Esophagus muscularis mucosa (tissue), 4 donors: ENCODE measurements at places on chromosomes 13 and 19. TPM values are rescaled to one million over a fixed set of nuclear protein-coding genes. Genes with fewer than 3 reads are reported as not detected.

DNA sequence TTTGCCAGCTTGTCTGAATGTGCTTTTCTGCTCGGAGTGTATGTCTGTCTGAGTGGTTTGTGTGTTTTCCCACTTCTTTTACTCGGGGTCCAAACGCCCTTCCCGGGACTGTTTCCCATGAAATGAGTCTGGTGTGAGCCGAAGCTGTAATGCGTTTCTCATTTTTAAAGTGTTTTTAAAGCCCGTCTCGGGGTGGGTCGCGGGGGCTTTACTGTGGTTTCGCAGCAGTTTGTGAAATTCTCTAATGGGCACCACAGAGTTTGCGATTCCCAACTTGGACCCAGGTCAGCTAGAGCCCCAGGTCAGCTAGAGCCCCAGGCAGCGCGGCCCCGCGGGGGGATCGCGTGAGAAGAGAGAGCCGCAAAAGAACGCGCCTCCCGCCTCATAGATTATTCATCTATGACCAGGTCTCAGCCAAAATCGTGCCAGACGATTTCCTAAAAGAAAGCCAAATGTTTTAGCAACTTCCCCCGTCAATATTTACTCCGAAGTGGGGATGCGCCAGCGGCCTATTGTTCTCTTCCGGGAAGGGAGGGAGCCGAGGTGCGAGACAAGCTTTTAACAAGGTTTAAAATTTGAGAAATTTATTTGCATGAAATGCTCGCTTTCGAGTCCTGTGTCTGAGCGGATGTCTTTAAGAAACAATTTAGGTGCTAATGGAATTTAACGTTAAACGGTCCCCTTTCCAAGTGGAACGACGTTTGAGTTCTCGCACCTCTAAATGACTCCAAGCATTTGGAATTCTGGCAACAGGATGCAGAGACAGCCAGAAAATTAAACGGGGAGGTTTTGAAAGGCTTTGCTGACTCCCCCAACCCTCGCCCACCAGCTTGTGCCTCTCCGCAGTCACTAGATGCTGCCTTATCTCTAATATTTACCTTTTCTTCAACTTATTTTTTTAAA lies 2.2 kb downstream of the ZIC2 start:
- DNase-seq = peak; percentile 85

DNA sequence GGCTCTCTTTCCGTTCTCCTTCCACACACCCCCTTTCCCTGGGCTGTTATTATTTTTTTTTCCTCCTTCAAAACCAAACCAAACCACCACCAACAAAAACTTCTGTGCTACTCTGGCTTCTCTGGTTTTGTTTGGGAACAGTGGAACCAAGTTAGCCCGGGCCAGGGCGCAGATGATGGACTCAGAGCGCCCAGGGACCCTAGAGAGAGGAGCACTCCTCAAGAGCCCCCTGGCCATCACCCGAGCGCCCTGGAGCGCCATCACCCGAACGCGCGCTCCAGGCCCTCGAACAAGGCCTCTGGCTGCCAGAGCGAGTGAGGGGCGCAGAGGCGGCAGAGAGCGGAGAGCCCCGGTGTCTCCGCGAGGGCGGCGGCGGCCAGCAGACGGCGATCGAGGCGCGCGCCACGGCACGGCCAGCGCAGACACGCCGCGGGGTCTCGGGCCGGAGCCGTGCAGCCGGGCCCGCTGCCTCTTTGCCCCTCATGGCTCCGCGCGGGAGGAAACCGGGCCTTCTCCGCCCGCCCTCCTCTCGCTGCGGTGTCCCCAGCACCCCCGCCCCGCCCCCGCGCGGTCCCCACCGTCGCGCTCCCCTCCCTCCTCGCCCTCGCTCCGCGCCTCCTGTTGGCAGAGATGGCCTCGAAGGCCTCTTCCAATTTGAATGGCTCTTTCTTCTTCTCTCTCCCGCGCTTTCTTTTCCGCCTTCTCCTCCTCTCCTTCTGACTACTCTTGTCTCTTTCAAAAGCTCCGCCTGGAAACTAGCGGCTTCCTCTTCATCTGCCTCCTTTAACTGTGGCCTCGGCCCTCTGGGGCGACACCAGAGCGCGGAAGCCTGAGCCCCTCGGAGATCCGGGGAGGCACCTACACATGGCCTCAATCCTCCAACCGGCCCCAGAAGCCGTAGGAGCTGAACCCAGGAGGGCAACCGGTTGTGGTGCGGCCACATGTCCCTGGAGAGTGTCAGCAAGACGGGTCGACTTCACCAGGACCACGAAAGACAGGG lies 4.1 kb upstream of the SOX1 start:
- no peak for DNase-seq

DNA sequence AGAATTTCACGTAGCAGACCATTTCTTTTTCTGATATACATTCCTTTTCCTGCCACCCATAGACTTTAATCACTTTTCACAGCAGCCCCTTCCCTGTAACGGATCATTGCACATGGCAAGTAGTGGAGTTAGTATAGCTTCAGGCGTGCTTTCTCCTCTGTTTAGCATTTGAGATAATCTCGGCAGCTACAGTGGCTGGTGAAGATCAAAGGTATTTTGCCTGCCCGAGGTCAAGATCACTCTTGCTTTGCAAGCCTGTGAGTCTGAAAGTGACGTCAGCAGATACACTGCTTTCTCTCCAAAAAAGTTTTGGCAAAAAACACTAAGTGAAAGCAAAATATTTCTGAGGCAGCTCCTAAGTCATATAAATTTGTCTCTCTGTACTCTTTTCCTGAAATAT lies 260.0 kb downstream of the NDFIP2 start:
- no peak for DNase-seq

GRCh38 chr13:67408798-67409197 lies 178.7 kb upstream of the PCDH9 start:
- no peak for DNase-seq

DNA sequence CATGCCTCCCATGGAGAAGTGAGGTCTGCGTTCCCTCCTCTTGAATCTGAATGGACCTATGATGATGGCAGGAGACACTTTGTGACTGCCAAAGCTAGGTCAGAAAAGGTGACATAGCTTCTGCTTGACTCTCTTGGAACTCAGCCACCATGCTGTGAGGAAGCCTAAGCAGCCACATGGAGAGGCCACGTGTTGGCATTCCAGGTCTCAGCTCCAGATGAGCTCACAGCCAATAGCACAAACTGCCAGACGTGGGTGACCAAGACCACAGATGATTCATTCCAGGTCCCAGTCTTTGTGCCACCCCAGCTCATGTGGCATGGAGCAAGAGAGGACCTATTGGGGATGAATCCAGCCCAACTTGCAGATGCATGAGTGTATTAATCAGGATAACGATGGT lies 8.7 kb upstream of the GGACT start:
- no peak for DNase-seq

- DNase-seq = no peak
These were observed 244.2 kb upstream of the ZNF507 start for GRCh38 chr19:32101206-32101605.

GRCh38 chr19:29104605-29105241 lies 108.2 kb downstream of the UQCRFS1 start:
- DNase-seq = no peak

GRCh38 chr13:62524498-62524897 lies 1108.8 kb upstream of the PCDH20 start:
- DNase-seq = no peak

- no peak for DNase-seq
These were observed at the start of gene DCLK1 for GRCh38 chr13:36131222-36131930. Gene DCLK1, minus strand, starts transcription at chr13:36131382.

DNA sequence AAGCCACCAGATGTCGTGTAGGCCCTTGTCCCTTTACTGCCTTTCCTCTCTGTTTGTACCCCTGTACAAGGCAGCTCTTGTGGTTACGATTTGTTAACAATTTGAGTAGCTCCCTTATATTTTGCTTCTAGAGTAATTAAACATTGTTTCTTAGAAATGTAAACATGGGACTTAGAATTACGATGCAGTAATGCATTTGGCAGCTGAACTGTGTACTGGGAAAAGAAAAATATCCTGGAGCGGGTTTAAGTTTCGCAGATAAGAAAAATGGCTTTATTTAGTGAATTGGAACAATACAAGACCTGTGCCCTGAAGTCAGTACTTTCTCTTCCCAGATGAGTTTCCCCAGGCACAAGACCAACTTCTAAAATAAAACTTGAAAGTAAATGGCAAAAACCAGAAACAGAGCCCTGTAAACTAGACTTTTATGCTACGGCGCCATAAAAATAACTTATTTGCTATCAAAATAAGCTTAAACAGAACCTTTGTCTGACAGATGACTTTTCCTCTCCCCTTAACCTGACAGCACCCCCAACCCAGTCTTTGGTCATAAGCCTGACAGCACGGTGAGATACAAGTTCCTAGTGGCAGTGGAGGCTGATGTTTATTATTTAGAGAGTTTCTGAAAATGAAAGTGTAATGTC lies 63.0 kb downstream of the LRCH1 start:
- DNase-seq = no peak

- no peak for DNase-seq
These were observed 6.0 kb upstream of the SULT2A1 start for GRCh38 chr19:47891923-47892666.

GRCh38 chr13:81639984-81640582 lies 1299.2 kb upstream of the SPRY2 start:
- no peak for DNase-seq

DNA sequence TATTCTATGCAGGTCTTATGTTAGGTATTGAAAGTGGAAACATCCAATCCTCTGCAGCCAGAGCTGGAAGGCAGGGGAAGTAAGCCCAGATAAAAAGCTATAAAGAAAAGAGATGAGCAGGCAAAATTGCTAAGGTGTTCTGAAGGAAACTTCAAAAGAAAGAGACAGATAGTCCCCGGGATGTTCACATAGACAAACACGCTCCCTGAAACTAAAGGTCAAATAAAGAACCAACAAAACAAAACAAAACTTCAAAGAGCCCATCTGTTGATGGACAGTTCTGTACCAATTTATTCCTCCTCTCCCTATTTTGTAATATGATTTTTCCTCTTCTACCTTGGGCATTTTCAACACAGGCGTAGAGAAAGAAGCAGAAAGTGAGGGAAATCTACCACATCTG lies 11.3 kb upstream of the NDFIP2 start:
- DNase-seq = no peak

DNA sequence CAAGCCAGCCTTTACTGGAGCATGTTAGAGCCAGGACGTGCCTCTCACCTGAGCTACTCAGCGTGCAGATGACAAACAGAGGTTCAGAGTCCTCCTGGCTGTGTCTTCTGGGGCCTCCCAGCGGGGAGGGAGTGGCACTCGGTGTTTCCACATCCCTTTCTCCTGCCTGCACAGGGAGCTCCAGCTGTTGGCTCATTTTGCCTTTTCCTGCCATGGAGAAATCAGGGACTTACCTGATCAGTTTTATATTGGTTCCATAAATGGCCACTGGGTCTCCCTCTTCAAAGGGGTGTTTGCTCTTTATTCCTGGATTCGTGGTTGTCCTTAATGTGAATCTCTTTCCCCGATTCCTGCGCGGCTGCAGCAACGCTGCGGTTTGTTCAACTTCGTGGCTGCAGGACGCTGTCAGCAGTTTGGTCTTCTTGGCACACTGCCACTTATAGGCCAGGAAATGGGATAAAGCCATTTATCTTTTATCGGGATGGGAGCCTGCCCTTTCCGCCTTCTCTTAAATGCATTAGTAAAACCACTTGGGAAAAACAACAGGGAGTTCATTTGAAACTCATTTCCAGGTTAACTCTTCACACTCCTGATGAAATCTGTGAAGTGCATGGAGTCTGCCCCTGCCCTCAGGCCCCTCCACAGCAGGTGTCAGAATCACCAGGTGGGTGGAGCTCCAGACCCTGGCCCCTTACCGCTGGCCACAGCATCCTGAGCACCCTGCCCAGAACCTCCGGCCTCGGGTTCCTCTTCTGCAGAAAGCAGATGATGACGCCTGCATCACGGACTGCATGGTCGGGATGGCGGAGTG lies 39.8 kb upstream of the MCF2L start:
- DNase-seq = no peak

DNA sequence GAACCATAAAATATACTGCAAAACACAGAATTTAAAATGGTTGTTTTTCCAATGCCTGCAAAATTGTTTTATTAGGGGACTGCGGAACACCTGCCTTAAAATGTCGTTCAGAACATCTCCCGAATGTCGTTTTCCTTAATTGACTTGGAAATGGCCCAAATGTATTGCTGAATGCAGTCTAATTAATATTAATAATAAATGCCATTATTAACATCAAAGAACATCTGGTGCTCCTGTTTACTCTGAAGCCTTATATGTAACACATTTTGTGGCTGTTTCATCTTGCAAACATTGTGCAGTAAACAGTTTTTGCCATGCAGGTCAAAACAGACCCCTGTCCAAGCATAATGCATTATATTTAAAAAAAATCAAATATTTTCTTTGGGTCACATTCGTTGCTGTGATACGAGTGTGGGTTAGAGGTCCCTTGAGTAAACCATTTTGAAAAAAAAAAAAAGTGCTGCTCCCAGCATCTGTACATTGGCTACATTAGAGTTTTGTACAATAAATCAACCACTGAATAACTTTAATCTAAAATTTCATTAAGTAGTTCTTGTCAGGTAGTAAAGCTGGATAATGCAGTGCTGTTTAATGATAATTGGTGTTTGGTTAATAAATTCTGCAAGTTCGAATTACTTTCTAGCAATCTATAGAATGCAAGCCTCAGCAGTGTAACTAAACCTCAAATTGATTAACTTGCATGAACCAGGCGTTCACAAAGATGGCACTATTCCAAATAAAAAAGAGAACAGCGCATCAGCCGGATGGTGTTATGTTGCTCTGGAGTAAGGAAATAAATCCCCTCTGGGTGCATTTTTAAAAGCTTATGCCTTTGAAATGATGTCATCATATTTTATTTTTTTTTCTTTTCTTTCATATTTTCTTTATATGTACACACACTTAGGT lies 140.2 kb downstream of the ZNF536 start:
- DNase-seq = no peak

- DNase-seq = no peak
These were observed 91.3 kb downstream of the SPRY2 start for GRCh38 chr13:80249516-80250212.

DNA sequence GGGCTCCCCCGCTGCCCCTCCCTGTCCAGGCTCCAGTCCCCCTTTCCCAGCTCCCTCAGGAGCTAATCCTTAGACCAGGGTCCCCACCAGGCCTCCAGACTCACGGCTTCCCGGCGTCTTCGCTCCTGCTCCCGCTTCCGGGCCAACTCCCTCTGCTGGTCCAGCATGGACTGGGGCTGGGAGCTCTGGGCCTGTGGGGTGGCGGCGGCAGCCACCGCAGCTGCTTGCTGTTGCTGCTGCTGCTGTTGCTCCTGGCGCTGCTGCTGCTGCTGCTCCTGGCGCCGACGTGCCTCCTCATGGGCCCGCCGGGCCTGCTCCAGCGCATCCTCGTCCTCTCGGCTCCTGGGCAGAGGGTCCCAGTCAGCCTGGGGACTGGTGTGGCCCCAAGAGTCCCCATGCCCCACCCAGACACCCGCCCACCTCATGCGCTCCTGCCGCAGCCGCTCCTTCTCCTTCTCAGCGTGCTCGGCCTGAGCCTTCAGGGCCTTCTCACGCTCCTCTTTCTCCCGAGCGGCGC lies 6.4 kb upstream of the EPHX3 start:
- DNase-seq = no peak

Gene F10
- total RNA-seq = 20.5 TPM

Gene COX7A1
- total RNA-seq = 116 TPM

Gene TEX101
- not detected for total RNA-seq

Gene ACER1
- not detected for total RNA-seq

Gene CPT1C
- 4.0 TPM for total RNA-seq

Gene SMIM44
- total RNA-seq = not detected

Gene SIGLEC12
- total RNA-seq = not detected

Gene PODNL1
- 0.66 TPM for total RNA-seq

Gene PNMA8B
- 1.5 TPM for total RNA-seq

Gene CLEC17A
- not detected for total RNA-seq

Gene ATXN8OS
- total RNA-seq = not detected

Gene CYP2A6
- not detected for total RNA-seq

Gene PLK5
- total RNA-seq = not detected
